Activated naive CD8-positive, alpha-beta T cell treated with anti-CD3 and anti-CD28 coated beads for 36 hours (primary cell): ENCODE measurements at places on chromosomes 4 and X. TPM values are rescaled to one million over a fixed set of nuclear protein-coding genes. Genes with fewer than 3 reads are reported as not detected.

DNA sequence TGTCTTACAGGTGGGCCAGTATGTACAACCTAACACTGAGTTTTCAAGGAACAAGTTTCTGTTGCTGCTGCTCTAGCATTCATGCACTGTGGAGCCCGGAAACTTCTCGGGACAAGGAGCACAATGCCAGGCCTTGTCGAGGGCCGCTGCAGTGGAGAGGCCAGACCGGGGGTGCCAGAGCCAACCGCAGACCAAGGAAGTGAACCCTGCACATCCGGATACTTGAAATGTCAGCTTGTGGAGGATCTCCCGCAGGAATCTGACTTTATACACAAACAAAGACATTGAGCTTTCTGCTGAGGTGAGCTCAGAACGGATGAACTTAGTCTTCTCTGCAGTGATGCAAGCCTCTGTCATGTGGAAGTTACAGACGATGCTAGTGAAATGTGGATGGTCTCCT, 99.5 kb downstream of the ZNF827 start:
- H3K36me3 ChIP-seq = peaks cover 41% of the 10 kb centered on the region
- no peak overlapping the region for H3K27ac ChIP-seq
- H3K4me3 ChIP-seq = no peak overlapping the region
- H3K27me3 ChIP-seq = no peaks in the 10 kb centered on the region

The DCAF8L2 gene
- total RNA-seq = not detected

DNA sequence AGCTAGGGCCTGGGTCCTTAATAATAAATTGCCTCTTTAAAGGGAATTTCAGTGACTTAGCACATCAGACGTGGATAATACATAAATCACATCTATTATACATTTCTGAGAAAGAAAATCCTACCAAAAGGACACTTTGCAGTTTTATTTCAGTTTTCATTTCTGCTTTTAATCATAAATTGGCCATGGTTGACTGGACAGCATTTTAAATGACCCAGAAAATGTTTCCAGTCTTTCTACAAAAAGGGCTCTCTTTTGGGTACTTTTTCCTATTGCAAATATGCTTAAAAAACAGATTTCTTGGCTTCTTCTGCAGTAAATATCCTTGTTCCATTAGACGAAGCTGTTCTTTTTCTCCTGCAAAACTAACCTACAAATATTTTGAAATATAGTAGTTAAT, 41.4 kb upstream of the LPAR4 start:
- H3K27ac ChIP-seq = no peak overlapping the region
- no peaks in the 10 kb centered on the region for H3K36me3 ChIP-seq
- no peak overlapping the region for H3K4me3 ChIP-seq
- DNase-seq = no peak
- no peaks in the 10 kb centered on the region for H3K27me3 ChIP-seq
- no peaks in the 10 kb centered on the region for H3K4me1 ChIP-seq

GRCh38 chrX:104854188-104854587, 288.2 kb downstream of the IL1RAPL2 start:
- peaks cover 13% of the 10 kb centered on the region for H3K4me1 ChIP-seq
- DNase-seq = no peak
- H3K36me3 ChIP-seq = no peaks in the 10 kb centered on the region
- H3K27ac ChIP-seq = peak overlapping the region; percentile 82
- peaks cover 3% of the 10 kb centered on the region for H3K27me3 ChIP-seq
- H3K4me3 ChIP-seq = no peak overlapping the region

The LIMCH1 gene
- total RNA-seq = not detected

DNA sequence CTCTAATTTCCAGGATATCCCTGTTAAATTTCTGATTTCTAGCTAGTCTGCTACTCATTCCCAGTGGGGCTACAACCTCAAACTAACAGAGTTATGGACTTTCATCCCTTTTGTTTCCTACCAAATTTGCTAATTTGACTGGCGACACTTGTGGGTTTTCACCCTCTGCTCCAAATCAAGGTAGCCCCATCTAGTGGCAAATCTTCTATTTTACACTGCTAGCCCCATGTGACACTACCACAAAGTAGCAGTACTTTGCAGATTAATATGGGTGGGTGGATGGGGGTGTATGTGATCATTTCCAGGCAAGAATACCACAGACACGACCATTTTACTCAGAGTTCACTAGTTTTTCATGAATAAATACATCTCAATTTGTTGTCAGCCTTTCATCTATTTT, 150.3 kb downstream of the MSL3 start:
- peak; percentile 18 for DNase-seq
- no peak overlapping the region for H3K27ac ChIP-seq
- H3K27me3 ChIP-seq = no peaks in the 10 kb centered on the region
- H3K4me1 ChIP-seq = no peaks in the 10 kb centered on the region
- H3K36me3 ChIP-seq = peaks cover 2% of the 10 kb centered on the region
- no peak overlapping the region for H3K4me3 ChIP-seq

DNA sequence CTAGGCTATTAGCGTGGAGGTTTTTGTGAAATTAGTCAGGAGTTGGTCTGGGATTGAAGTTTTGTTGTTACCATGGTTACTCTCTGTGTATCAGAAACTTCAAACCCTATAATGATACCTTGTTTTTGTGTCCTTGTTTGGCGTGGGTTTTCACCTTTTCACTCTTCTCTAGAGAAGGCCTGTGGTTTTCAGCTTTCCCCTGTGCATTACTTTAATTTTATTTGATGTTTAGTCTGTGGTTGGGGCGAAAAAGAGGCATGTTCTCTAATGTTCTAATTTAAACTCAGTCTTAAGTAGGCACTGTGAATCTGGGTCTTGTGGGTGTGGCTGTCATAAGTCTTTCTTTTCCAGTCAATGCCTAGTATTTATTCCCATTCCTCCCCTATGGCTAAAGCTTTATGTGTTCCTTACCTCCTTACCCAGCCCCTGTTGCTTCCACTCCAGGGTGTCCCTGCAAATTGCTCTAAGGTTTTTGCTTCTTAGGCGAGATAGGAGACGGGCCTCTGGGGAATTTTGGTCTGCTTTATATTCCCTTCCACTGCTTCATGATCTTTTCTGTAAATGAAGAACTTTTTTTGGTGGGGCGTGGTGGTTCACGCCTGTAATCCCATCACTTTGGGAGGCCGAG, 326.3 kb upstream of the ZCCHC13 start:
- no peak for DNase-seq
- H3K4me3 ChIP-seq = peak overlapping the region; percentile 32
- H3K4me1 ChIP-seq = peaks cover 36% of the 10 kb centered on the region
- H3K27me3 ChIP-seq = no peaks in the 10 kb centered on the region

The ITIH6 gene
- not detected for total RNA-seq
